ENCODE measurements at places on chromosomes 5 and 9.

- no peak for DNase-seq
Measured at GRCh38 chr5:19322716-19323485, 665.1 kb downstream of the CDH18 start.

GRCh38 chr5:43231977-43232376, 40.0 kb downstream of the NIM1K start:
- DNase-seq: no peak

GRCh38 chr5:150945947-150946346, 41.2 kb upstream of the ZNF300 start:
- no peak for DNase-seq

DNA sequence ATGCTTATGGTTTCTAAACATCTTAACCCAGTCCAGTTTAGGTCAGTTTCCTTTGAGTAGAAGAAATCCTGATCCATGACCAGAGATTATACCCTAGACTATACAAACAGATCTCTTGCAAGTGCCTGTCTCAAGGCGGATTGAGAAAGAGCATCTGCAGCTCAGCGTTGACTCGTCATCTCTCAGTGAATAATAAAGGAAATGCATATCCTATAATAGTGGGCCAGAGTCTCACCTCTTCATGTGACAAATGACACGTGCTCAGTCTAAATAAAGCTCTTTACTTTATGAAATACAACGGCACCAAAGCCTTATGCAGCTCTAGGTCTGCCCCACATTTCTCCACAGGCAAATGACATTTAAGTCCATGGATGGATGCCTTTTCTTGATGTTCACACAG, 179.4 kb upstream of the NR3C1 start:
- no peak for DNase-seq

DNA sequence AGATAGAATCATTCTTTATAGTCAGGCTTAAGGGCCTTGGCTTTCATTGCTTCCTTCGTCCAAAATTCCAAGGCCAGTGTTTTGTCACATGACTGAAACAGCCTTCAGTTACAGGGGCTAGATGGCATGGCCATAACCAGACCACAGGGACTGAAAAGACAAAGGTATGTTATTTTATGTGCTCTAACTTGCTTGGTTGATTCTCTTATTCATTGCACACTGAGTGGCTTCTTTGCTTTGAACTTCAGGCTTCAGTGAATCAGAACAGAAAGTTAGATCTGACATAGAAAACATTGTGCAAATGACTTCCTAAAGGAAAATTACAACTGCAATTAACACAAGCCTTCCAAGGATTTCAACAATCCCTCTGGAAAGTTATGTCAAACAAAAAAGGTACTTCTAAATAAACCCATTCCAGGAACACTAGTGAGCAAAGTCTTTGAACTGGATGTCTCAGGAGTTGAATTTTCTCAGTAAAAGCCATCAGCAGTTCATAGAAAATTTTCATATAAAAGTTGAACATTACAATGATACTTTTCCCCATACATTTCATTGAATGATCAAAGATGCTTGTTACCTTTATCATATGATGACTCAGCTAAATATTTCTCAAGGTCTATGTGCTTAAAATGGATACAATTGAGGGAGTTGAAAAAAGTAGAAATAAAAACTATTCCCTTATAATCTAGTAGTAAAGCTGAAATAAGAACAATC, 355.3 kb downstream of the TMEM232 start:
- no peak for DNase-seq

DNA sequence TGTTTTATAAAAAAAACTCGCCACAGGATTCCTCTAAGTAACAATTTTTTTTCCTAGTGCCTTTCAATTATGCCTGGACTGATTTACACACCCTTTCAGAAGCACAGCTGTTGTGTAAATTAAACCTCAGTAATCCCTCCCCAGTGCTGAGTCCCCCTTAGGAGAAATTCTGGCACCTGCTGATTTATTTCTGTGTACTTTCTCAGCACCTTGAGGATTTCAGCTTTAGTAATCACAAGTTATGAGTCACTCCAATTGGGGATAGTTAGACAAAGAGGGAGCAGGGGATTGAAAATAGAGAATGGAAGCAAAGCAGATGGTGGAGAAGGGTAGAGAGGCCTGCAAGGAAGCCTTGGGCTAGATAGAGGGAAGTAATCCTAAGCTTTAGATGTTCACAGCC, 171.7 kb downstream of the TTLL11 start:
- no peak for DNase-seq

- no peak for DNase-seq
Measured at GRCh38 chr5:127870914-127871313, 167.7 kb downstream of the CCDC192 start.

- no peak for DNase-seq
Measured at GRCh38 chr5:155193483-155194107, 180.0 kb downstream of the KIF4B start.

DNA sequence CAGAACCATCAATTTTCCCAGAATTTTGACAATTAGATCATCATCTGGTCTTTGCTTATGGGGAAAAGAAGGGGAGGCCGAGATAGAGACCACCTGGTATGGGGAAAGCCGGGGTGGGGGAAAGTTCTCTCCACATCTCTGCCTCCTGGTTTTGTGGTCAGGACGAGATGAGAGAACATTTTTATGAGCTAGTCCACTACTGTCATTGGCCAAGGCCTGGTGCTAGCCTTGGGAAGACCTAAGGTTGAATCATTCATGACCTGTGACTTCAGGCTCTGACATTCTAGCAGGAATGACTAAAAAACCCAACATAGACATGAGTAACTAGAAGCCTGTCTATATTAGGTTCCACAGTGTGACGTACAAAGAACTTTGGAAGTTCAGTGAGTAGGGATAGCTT, 135.2 kb downstream of the PTTG1 start:
- DNase-seq: no peak

DNA sequence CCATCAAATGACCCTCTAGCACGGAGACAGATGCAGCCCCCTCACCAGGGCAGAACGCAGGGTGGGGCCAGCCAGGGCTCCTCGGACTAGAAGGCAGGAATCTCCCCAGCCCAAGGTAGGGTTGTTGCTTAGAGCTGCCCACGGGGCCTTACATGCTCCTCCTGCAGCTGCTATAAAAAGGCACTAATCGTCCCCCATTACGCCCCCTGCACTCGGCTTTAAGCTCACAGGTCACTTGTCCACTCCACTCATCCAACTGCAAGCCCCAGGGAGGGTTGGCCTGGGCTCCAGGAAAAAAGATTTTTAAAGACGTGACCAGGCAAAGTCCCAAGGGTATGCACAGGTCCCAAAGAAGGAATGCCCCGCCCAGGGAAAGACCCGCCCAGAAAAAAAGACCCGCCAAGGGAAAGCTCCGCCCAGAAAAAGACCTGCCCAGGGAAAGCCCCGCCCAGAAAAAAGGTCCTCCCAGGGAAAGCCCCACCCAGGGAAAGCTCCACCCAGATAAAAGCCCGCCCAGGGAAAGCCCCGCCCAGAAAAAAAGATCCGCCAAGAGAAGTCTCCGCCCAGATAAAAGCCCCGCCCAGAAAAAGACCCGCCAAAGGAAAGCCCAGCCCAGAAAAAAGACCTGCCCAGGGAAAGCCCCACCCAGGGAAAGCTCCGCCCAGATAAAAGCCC, 11.1 kb downstream of the GRIN1 start:
- DNase-seq: no peak

- no peak for DNase-seq
Measured at GRCh38 chr5:116810951-116811350, 236.3 kb upstream of the SEMA6A start.

- no peak for DNase-seq
Measured at GRCh38 chr9:129033216-129033615, 3.2 kb upstream of the MIGA2 start.

GRCh38 chr9:70439991-70440706, 25.7 kb upstream of the KLF9 start:
- DNase-seq: no peak

- no peak for DNase-seq
Measured at GRCh38 chr5:112320408-112320807, 98.7 kb downstream of the EPB41L4A start.

- DNase-seq: no peak
Measured at GRCh38 chr5:138969323-138970002, 94.3 kb upstream of the LRRTM2 start.

- no peak for DNase-seq
Measured at GRCh38 chr9:115913696-115914095, 239.9 kb upstream of the PAPPA start.

DNA sequence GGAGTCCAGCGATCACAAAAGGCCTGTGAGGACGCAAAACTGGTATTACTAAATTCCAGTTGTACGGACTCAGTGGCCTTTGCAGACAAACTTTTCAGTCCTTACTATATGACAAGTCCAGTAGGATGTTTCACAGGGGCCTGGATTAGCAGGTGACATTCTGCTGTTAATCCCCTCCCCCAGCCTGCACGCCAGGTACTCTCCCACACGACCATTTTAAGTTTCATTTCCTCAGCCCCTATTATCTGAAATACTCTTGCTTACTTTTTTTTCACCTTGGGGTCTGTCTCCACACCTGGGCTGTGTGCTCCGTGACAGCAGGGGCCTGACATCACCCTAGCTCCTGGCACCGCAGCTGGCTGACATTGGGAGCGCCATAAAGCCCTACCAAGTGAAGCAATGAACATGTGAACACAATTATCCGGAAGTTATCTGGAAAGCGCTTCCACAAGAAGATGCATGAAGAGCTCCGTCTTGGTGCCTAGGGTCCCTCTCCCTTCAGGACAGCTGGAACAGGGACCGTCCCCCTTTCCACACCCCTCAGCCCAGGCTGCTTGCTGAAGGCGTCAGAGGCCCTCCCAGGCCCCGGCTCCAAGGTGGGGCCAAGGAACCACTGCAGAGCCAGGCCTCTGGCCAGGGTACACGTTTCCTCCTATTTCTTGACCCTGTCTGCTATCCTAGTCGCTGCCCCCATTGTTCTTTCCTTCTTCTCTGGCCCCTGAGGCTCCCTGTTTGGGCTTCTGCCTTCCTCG, 39.7 kb upstream of the ZNF622 start:
- no peak for DNase-seq

DNA sequence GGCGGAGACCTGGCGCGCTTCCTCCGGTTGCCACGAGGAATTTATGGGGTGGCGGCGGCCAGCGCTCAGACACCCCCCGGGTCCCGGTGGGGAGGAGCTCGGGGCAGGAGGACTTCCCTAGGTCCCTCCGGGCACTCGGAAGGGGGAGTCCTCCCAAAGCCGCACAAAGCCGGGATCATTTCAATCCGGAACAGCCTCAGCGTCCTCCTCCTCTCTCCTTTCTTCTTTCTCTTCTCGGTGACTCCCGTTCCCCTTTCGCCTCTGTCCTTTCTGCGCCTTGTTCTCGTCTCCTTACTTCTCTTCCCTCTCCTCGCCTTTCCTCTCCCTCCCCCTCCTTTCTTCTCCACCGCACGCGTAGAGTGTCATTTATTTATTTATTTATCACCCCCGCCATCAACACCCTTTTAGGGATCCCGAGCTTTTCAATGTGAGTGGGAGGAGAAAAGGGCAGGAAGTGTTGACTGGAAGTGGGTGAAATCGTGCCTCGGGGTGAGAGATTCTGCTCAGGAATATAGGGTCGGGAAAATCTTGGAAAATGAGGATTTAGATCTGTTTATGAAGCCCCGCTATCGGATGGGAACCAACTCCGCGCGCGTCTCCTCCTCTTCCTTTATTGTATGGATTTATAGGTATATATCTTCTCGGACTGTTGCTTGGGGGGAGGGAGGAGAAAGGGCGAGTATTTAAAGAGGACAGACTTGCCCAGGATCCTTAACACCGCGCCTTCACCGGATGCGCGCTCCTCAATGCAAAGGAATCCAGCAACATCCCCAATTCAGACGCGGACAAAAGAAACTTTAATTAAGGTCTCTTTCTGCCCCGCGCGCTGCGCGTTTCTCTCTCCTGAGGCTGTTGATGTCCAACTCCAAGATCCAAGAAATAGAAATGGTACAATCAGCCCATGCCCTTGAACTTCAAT, 2.0 kb upstream of the ZNF462 start:
- DNase-seq: peak; percentile 76

GRCh38 chr5:165349735-165350134, 1844.3 kb downstream of the MAT2B start:
- DNase-seq: no peak

DNA sequence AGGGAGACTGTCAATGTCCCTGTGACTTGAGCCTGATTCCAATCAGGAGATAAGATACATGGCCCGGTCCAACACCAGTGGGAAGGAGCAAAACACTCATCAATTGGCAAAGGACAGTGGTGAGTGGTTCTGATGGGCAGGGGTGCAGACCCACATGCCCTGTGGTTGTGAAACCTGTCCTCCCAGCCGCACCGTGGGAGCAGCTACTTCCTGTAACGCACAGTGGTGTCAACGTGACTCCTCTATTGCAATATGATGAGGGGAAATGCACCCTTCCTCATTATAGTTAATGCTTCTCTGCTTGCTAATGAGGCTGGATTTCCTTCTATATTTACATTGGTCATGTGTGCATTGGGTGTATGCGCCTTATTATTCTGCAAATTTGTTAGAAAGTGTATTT, 223.0 kb downstream of the IRX1 start:
- DNase-seq: no peak

GRCh38 chr5:19044931-19045695, 942.9 kb downstream of the CDH18 start:
- DNase-seq: no peak

DNA sequence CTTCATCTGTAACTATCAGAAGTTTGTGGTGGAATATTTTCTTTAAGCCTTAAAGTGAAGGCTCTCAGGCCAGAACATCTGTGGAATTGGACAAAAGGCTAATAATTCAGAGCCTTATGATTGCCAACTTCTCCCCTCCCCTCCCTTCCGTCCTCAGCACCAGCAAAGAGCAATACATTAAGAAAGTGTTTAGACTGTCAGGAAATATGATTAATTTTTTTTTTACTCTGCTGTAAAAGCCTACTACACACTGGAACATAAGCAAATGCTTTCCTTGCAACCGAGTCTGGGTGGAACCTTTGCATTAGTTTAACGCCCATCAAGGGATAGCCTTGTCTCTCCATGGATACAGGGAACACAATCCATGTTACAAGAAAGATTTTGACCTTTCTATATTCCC, 110.3 kb upstream of the TARS1 start:
- DNase-seq: no peak

DNA sequence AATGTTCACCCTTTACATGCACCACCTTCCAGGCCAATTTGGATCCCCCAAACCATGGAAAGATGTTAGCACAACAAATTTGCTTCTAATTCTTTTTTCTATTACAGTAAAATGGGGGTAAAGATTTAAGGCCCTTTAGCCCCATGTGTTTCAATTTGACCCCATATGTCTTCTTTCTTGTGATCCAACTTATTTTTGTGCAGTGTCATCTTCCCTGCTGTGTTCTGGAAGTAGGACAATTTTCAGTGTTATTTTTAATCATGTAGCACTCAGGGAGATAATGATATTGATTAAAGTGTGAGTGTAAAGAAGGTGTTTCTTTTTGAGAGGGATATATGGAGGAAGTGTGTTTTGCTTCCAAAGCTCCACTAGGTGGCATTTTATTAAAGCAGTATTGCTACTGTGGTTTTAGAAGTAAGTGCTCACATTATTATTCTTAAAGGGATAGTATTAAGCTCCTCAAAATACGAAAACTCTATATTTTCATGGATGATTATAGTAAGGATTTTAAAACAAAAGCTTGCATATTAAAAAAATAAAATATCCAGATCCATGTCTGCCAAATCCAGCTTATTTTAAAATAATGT, 118.7 kb upstream of the ATP10B start:
- DNase-seq: no peak

Data from left forelimb (tissue), 1 donor.